ENCODE measurements at places on chromosomes 6 and 20.

DNA sequence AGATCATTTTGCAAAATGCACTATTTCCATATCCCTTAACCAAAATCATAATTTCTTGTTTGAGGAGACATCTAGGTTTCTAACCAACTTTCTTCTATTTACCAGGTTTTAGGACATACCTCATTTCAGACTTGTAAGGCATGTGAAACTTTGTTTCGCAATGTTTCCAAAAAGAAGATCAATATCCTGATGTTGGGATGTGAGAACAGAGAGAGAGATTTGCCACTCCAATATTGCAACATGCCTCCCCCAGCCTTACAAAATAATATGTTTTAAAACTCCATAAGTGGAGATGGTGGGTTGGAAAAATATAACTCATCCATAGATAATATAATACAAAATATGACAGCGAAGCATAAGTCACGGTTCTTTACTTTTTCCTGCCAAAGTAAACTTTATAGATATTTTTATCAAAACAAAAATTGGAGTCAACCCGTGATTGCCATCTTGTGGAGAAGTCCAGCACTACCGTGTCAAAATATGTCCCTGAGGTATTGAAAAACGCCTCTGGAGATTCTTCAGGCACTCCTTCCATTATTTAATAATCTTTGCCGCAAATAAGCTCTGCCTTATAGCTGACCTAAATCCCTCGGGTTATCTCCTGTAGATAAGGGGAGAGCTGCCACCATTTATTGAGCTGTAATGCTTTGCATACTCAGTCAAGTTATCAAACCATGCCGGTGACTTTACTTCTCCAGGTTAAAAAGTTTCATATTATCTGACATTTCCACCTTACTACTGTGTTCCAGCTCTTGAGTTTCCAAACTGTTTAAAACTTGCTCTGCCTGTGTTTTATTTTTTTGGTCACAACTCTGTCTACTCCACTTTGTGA is 534.2 kb downstream of the HACE1 start:
- H3K27ac ChIP-seq = no peak overlapping the region
- peak; percentile 28 for DNase-seq
- no peaks in the 10 kb centered on the region for H3K4me1 ChIP-seq
- no peaks in the 10 kb centered on the region for H3K27me3 ChIP-seq

GRCh38 chr6:101401792-101402621 is 8.5 kb downstream of the GRIK2 start:
- peaks cover 13% of the 10 kb centered on the region for H3K4me1 ChIP-seq
- no peak for DNase-seq
- no peak overlapping the region for H3K4me3 ChIP-seq
- H3K36me3 ChIP-seq = no peaks in the 10 kb centered on the region
- no peak overlapping the region for H3K27ac ChIP-seq

- H3K27me3 ChIP-seq = no peaks in the 10 kb centered on the region
- no peak overlapping the region for H3K4me3 ChIP-seq
- peak; percentile 91 for DNase-seq
- no peak overlapping the region for H3K27ac ChIP-seq
These were observed 9.6 kb upstream of the SF3B5 start for GRCh38 chr6:144104898-144105487.

DNA sequence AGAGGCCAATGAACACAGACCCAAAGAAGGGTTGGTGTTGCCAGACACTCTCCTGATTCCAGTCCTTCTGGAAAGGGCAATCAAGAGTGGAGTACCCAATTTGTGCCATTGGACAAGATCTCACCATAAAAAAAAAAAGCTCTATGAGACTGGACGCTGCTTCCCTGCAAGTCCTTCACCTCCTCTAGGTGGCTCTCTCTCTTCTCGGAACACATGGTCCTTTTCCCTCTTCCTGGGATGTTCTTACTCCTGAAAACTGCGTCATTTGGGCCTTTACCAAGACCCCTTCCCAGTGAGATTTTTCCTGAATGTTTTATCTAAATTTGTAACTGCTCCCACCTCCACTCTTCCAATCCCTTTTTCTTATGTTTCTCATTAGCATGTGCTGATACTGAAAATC is 280.8 kb downstream of the FOXA2 start:
- H3K36me3 ChIP-seq = no peaks in the 10 kb centered on the region
- DNase-seq = no peak

DNA sequence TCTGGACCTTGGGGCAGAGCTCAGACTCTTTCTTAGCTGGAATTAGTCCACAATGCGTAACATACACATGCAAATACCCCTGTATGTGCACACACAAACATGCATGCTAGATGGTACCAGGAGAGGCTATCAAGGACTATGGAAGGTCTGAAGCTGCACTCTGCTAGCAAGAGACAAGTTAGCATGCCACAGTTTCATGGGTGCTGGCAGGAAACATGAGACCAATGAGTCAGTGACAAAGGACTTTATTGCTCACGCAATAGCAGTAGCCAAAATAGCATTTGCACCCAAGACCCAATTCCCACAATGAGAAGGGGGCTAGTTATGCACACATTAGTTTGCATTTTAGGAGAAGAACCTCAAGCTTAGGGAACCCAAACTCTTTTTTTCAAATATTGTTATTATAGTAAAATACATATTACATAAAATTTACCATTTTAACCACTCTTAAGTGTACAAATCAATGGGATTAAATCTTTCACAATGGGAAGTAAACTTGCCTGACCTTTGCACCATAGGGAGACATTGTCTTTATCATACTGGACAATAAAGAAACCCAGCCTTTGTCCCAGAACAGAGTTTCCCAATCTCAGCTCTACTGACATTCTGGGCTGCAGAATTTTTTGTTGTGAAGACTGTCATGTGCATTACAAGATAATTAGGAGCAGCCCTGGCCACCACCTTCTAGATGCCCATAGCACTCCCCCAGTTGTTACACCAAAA is 69.1 kb downstream of the NRSN1 start:
- no peaks in the 10 kb centered on the region for H3K27me3 ChIP-seq
- H3K4me3 ChIP-seq = no peak overlapping the region
- H3K36me3 ChIP-seq = no peaks in the 10 kb centered on the region
- no peak for DNase-seq
- no peak overlapping the region for H3K27ac ChIP-seq

DNA sequence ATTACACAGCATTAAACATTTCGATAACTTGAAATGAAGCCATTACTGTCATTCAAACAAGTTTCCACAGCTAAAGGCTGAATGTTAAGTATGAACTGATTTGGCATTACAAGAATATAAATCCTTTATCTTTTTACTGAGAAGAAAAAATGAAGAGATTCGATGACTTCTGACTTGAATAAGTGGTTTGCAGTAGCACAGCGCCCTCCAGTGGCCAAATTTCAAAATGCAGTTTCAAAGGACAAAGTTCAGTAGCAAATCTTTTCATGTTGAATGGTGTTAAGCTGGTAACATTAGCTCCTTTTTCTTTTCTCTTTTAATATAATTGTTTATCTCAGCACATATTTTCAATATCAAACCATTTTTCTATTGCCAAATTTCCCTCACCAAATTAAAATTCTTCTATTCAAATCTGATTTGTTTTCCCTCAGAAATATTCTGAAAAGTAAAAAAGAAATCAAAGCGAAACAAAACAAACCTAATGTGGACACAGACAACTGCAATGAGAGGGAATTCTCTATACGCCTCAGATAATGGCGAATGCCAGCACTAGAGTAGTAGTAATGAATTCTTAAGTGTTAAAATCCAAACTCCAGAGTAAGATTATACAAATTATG is 145.7 kb downstream of the BTBD9 start:
- no peaks in the 10 kb centered on the region for H3K27me3 ChIP-seq

Measured in muscle of leg (tissue), 16 donors.